Mesenteric fat pad (tissue), 1 donor: ENCODE measurements at places on chromosomes 1 and 21. TPM values are rescaled to one million over a fixed set of nuclear protein-coding genes. Genes with fewer than 3 reads are reported as not detected.
A peak's percentile ranks its signal among the peaks of the same experiment; 100 is the strongest.

- DNase-seq, result no peak
Measured at GRCh38 chr1:193368302-193368701, 181.9 kb upstream of the B3GALT2 start.

PM20D1 gene
- total RNA-seq, result 0.29 TPM

C1orf21 gene
- 49.5 TPM for total RNA-seq

DNA sequence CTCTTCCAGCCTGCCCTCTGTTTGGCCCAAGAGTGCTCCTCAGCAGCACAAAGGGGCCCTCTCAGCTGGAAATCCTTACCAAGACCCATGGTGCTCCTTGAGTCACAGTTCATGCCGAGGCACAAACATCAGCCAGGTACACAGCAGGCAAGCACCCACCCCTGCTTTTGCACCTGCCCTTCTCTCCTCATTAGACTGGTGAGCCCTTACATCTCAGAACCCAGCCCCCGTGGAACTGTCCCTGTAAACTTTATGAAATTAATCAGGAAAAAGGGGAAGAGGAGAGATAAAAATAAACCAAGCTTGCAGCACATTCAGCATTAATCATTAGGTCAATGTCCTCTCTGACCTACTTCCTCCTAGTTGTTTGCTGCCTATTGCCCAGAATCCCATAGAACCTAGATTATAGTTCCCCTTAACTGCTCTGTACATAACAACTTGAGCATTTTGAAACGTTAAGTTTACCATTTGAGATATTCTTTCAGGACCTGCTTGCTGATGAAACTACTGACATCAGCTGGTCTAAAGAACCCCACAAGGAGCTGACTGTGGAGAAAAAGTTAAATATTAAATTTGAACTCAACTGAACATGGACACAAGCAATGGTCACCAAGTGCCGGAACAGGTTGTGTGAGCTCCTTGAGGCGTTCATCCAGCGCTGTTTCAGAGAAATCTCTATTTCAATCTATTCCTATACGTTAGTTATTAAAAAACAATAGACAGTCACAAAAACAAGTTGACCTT lies 738.4 kb downstream of the MATN1 start:
- no peak for DNase-seq

GRCh38 chr1:159869173-159869572 lies 6.7 kb upstream of the VSIG8 start:
- DNase-seq, result no peak

FGR gene
- 49.7 TPM for total RNA-seq

- no peak for DNase-seq
Measured at GRCh38 chr1:221343136-221343535, 398.8 kb downstream of the DUSP10 start.

- peak; percentile 3 for DNase-seq
Measured at GRCh38 chr1:226476648-226477319, 68.9 kb upstream of the PARP1 start.

- DNase-seq, result no peak
Measured at GRCh38 chr1:173137107-173137706, 69.9 kb downstream of the TNFSF4 start.

- no peak for DNase-seq
Measured at GRCh38 chr1:160978510-160978927, 23.9 kb upstream of the ITLN2 start.

GRCh38 chr1:172932981-172933380 lies 117.8 kb downstream of the TNFSF18 start:
- no peak for DNase-seq

DNA sequence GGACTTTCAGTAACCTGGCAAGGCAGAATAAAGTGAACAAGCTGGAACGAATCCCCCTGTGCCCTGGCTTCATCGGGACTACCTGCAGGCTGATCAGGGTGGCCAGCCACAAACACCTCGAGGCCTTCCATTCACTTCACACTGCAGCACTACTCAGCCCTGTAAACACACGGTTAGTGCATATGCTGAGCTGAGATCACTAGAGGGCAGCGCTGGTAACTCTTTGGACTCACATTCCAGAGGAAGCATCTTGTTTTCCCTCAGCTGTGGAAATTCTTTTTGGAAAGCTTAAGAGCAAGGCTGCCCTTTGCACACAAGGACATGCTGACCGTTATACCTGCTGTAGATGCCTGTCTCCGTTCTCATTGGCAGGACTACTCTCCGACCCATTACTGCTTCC lies 32.1 kb downstream of the PCSK9 start:
- no peak for DNase-seq

CCT3 gene
- total RNA-seq, result 163 TPM

- no peak for DNase-seq
Measured at GRCh38 chr1:193278968-193279367, 92.6 kb upstream of the B3GALT2 start.

DNA sequence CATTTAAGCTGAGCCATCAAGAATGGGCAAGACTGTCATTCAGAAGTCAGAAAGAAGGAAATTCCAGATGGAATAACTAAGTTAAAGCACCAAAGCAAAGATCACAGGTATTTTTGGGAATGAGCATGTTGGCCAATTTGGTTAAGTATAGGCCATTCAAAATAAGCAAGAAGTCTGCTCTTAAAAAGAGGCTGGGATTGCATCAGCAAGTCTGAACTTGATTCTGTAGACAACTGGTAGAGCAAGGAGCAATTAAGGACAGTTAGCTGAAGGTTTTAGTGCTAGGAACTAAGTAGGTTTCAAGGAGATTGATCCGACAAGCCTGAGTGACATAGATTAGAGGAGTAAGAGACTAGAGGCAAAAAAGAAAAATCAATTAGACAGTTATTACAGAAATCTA lies 8.4 kb downstream of the ANKRD45 start:
- no peak for DNase-seq

SELENON gene
- 108 TPM for total RNA-seq

GRCh38 chr21:32599526-32599925 lies 12.7 kb downstream of the CFAP298 start:
- DNase-seq, result no peak

DIO1 gene
- not detected for total RNA-seq

BARHL2 gene
- total RNA-seq, result not detected
